ENCODE measurements at places on chromosomes 12 and 14.
A peak's percentile ranks its signal among the peaks of the same experiment; 100 is the strongest.

DNA sequence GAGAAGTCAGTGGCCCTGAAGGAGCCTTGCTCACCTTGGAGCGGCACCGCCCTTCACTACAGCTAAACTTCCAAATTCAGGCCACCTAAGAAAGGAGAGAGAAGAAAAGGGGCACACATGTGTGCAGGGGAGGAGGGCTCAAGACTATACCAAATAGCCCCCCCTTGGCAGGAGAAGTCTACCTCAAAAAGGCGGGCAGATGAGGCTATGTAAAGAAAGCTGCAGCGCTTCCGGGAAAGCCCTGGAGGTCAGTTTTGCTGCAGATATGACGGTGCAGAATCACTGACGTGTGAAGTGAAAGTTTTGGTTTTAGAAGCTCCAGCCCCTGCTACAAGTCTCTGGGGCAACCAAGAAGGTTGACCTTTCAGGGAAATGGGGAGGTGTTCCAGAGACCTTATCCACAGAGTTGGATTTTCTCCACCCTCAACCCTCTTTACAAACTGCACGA, 48.2 kb upstream of the PNMA1 start:
- DNase-seq, result no peak

GRCh38 chr14:85342858-85343607, 186.9 kb upstream of the FLRT2 start:
- peak; percentile 8 for DNase-seq

DNA sequence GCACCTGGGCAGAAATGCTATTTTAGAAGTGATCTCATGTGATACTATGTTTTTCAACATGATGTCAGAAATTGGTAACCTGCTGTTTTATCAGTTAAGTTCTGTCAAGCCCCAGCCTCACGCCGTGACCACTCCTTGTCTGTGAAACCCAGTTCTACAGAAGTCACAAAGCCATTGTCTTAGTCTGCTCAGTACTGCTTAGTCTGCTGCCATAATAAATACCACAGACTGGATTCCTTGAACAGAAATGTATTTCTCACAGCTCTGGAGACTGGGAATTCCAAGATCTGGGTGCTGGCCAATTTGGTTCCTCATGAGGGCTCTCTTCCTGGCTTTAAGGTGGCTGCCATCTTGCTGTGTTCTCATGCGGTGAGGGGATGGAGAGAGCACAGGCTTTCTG, 176.9 kb downstream of the PRKCH start:
- DNase-seq, result no peak

DNA sequence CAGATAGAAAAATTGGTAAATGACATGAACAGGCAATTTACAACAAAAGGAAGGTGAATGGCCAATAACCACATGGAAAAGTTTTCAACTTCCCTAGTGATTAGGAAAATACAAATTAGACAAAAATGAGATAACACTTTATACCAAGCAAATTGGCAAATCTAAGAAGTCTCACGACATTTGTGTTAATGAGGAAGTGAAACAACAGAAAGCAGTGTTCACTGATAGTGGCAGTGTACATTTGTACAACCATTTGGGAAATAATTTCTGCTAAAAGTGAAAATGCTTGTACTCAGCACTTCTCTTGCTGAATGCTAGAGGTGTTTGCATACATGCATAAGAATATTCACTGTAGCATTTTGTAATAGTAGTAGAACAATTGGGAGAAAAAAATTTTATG, 126.6 kb downstream of the LLPH start:
- DNase-seq, result no peak

GRCh38 chr12:89070603-89071002, 281.7 kb downstream of the DUSP6 start:
- DNase-seq, result no peak

DNA sequence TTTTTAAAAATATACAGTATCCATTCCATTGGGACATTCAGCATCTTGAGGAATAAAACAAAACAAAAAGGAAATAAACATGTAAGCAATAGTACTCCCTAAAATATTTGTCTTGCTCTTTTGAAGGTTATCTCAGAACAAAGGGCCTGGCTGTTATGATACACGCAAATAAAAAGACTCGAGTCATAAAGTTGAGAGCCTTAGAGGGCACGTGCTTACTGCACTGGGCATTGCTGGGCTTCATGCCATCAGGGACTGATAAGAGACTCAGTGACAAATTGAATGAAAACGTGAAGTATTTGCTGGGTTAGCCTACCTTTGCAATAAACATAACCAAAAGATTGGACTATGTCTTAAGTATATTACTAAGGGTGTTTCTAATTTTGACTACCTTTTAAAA, 118.9 kb downstream of the SLC35F4 start:
- no peak for DNase-seq

DNA sequence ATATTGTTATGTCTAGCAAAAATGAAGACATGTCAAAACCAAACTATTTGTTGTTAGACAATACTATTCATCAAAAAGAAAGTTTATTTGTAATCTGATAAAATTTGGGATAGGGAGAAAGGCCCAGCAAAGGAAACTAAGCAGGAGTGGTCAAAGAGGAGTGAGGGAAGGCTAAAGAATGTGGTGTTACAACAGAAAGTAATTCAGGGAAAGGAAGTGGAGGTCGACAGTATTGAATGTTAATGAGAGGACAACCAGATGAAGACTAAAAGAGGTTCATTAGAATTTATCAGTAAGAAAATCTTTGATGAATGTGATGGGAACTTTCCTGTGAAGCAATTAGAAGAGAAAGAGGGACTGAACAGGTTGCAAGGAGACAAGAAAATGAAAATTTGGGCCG, 33.9 kb downstream of the PLCZ1 start:
- DNase-seq, result no peak

- no peak for DNase-seq
Measured at GRCh38 chr12:27969624-27970400, 2.7 kb downstream of the PTHLH start.

DNA sequence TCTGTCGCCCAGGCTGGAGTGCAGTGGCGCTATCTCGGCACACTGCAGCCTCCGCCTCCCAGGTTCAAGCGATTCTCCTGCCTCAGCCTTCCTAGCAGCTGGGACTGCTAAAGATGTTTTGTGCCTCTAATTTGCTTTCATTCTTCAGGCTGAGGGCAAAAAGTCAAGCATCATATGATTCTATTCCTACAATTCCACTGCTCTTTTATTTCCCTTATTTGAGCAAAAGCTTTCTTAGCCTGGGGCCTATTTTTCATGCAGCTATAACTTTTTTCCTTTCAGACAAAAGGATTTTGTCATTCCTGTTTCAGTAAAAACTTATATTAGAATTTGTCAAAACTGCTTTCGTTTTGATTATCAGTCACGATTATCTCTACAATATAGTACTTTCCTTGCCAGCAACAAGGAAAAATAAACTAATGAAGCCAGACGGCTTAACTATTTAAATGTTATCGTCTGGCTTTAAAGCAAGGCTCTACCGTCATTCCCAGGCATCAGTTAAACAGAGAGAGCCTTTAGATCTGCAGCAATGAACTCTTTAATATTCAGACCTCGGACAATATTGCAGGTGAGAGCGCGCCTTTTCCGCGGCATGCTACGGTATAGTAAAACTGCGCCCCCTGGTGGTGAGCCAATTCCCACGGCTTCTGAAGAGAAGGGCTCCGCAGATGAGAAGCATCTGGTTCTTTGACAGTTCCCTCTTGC, 1.4 kb upstream of the SLC2A13 start:
- DNase-seq, result peak; percentile 28

- no peak for DNase-seq
Measured at GRCh38 chr12:44774815-44775411, 101.2 kb downstream of the NELL2 start.

- DNase-seq, result no peak
Measured at GRCh38 chr14:42918615-42919014, 1311.9 kb downstream of the LRFN5 start.

GRCh38 chr12:99370421-99371138, 277.0 kb upstream of the GARIN6 start:
- DNase-seq, result no peak

DNA sequence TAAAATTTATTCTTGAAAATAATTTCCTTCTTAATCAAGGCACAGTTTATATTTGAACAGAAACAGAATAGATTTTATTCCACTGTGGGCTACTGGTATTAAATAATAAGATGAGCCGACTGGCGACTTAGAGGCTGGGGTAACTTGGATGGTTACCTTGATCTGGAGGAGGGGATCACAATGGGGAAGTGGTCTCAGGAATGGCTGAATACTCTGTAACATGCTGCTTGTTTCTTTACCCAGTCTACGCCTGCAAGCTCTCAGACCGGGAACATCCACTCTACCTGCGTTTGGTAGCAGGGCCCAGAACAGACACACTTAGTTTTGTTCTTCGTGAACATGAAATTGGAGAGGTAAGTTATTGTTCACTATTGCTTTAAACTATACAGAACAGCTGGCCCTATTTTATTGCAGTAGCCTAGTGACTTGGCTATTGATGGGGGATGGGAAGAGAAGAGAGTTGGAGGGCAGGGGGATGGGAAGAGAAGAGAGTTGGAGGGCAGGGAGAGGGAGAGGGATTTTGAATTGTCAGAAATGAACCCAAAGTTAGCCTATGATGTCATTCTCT, 67.9 kb downstream of the GNS start:
- DNase-seq, result no peak

DNA sequence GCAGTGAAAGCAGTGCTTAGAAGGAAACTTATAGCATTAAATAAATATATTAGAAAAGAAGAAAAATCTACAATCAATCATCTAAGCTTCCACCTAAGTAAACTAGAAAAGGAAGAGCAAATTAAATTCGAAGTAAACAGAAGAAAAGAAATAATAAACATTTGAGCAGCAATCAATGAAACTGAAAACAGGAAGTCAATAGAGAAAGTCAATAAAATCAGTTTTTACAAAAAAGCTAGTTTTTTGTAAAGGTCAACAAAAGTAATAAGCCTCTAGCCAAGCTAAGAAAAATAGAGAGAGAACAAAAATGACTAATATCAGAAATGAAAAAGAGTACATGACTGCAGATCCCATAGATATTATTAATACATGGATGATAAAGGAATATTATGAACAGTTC, 34.2 kb upstream of the KTN1 start:
- DNase-seq, result no peak

DNA sequence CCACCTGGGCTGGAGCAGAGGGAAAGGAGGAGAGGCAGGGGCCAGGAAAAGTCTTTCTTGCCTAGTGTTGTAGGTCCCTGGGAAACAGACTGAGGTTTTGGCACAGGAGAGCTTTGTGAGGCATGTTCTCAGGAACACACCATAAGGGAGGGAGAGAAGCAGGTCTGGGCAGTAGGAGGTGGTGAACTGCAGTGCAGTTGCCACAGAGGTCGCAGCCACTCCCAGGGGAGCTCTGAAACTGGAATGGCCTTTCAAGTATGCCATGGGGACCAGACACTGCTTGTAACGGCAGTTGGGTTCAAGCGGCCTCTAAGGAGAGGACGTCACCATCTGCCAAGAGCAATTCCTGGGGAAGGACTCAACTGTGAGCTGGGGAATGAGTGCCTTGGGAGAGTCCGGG, 35.4 kb upstream of the NKX2-8 start:
- no peak for DNase-seq

- no peak for DNase-seq
Measured at GRCh38 chr12:118377884-118378470, 1.6 kb downstream of the SUDS3 start.

DNA sequence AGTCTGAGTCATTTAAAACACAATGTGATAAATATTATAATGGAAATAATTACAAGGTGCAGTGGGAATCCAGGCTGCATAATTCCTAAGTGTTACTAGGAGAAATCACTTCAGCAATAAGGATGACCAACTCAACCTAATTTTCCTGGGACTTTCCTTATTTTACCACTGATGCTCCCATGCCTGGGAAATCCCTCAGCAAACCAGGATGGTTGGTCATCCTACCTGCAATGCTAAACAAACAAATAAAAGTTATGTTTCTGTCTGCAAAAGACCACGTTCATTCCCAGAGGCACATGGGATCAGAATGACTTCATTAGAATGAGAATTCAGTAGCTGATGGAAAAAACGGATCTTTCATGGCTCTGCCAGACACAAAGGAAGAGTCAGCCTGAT, 130.8 kb upstream of the RAP1B start:
- DNase-seq, result no peak

- no peak for DNase-seq
Measured at GRCh38 chr12:23253191-23253590, 628.2 kb downstream of the ETNK1 start.

- DNase-seq, result no peak
Measured at GRCh38 chr12:50686406-50686805, 77.5 kb upstream of the ATF1 start.

DNA sequence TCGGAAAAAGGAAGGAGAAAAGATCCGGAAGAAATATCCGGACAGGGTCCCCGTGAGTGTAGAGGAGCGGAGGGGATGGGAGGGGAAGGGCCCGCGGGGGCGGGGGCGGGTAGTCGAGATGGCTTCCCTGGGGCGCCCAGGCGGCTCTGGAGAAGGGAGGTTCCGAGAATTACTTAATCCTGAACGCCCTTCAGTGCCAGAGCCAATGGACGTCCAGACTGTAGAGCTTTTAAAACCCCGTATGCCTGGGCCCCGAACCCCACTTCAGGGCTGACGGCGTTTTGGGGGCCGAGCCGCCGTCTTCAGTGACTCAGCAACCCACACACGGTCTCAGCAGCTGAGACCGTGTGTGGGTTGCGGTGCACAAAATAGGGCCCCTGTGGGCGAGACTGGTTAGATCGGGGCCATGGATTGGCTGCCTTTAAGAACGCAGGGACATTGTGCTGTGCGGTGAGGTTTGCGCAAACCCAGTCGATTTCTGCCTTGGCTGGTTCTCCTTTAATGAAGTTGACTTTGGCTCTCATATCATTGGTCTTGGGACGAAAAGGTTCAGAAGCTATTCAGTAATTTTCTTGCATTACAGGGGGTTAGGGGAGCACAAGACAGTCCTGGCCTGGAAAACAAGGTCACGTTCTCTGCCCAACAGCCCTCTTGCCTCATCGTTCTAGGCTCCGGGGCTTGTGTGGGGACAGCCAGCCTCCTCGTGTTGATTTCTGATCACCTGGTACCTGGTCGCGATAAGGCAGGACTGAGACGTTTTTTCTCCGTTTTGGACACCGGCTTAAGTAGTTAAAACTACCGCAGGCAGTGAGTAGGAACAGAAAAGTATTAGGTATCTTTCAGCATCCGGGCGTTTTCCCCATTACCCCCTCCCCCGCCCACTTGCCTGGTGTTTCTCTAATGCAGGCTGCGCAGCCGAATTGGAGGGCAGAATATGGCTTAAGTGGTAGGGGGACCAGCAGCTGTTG, 775 bp downstream of the GABARAPL1 start:
- peak; percentile 30 for DNase-seq

GRCh38 chr14:93234798-93235197, 27.7 kb downstream of the UBR7 start:
- no peak for DNase-seq

DNA sequence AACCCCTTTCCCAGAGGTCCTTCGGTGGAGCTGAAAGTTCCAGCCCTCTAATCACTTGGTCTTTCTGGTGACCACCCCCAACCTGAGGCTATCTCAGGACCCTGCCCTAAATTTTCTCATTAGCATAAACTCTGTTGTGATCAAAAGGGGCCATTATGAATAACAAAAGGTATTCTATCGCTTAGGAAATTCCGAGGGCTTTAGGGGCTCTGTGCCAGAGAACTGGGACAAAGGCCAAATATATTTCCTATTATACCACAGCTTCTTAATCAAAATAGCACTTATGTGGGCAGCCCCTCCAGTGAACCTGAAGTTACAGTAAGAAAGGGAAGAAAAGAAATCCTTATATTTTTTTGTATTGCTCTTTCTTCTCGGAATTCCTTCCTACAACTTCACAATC, 125.3 kb upstream of the NPAS3 start:
- DNase-seq, result no peak
